Stimulated activated CD4-positive, alpha-beta T cell treated with anti-CD3 and anti-CD28 coated beads, TNF-alpha, amount 100 ng/mL, for 24 hours (primary cell): ENCODE measurements at places on chromosomes 2 and 18.

DNA sequence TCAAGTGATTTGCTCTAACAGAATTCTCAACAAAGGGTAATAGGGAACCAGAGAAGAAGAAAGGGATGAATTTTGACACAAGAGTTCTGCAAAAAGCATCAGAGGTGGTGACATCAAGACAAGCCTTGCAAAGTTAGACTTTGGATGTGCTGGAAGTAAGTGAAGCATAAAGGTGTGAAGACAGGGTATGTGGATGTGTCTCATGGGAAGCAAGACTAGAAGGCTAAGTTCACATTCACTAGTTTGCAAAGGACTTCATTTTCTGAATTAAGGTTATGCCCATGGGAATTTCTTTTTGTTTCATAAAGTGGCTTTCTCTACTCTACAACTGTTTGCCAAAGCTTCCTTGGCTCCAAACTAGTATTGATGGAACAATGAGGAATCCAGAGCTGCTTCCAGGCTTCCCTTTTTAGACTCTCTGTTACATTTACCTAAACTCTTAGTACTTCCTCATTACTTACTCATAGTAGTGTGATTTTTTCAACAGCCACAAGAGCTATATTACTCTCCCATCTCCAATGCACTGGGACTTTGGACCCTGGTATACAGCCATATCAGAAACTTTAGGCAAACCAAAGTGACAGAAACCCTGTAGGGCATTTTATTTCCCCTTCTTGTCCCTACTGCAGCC is 21.1 kb upstream of the IHH start:
- no peak for DNase-seq

GRCh38 chr2:221125691-221126090 is 446.4 kb downstream of the EPHA4 start:
- no peak for DNase-seq

DNA sequence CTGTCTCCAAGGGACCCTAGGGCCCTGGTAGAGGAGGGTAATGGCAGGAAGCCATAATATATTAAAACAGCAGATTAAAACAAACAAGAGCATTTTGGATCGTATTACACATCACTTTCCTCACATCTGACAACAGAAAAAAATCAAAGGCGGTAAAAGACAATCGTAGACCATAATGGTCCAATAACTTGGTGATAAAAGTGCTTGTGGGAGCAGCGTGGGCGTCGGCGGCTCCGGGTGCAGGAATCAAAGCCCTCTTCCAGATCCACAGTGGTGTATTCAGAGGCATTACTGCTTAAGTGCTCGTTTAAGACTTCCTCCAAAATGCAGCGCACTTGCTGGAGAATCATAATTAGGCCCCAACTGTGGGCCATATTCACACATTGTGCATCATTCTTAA is 68.0 kb downstream of the FECH start:
- DNase-seq: no peak

- no peak for DNase-seq
These were observed 9.8 kb downstream of the REL start for GRCh38 chr2:60891180-60891579.

GRCh38 chr2:211745295-211746097 is 793.1 kb downstream of the ERBB4 start:
- DNase-seq: no peak

- no peak for DNase-seq
These were observed 349.3 kb upstream of the SALL3 start for GRCh38 chr18:78630356-78630755.

- no peak for DNase-seq
These were observed 167.9 kb downstream of the HRH4 start for GRCh38 chr18:24628326-24628725.

- DNase-seq: no peak
These were observed 729.2 kb upstream of the DDX18 start for GRCh38 chr2:117085256-117085655.

DNA sequence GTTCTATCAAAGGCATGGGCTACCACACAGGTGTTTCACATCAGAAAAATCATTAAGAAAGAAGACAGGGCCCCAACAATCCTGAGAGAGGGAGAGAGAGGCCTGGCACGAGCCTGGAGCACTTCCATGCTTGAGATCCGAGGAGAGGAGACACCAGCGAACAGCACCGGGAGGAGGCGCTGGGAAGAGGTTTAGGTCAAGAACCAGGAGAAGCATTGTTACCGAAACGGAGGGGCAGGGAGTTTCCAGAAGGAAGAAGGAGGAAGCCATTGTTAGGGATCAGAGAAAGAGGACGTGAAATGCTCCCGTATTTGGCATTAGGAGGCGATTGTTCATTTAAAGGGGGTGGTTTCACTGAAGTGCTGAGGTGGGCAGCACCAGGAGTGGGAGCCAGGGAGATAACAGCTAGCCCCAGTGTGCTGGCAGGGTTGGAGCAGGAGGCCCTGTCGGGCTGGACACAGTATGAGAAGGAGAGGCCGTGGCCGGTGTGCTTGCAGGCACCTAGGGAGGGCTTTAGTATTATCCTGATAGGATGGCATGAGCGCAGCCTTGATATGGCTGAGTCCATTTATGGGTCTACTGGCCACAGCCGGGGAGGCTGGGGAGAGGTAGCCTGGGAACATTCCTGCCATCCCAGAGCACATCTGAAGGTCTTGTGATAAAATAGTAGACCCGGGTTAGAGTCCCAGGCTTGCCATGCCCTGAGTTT is 244.9 kb downstream of the KLHL29 start:
- no peak for DNase-seq
